ENCODE measurements at places on chromosomes 5 and 9.

DNA sequence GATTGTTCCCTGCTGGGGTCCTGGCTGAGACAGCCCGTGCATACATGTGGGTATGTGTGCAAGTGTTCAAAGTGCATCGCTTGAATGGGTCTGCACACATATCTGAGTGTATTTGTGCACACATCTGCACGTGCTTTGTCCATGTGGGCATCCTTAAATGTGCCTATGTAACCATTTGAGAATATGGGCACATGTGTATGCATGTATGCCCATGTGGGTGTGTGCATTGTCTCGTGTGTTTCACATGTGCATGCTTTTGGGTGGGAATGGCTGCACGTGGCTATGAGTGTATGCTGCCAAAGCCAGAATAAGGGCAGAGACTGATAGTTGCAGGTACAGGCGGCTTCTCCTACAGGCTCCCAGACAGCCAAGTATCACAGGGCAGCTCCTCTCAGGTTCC lies 107.3 kb downstream of the LHX2 start:
- no peak for DNase-seq

GRCh38 chr9:126697330-126697729 lies 83.6 kb downstream of the LMX1B start:
- no peak for DNase-seq

GRCh38 chr9:82130331-82131042 lies 141.9 kb downstream of the SPATA31D1 start:
- DNase-seq = no peak

DNA sequence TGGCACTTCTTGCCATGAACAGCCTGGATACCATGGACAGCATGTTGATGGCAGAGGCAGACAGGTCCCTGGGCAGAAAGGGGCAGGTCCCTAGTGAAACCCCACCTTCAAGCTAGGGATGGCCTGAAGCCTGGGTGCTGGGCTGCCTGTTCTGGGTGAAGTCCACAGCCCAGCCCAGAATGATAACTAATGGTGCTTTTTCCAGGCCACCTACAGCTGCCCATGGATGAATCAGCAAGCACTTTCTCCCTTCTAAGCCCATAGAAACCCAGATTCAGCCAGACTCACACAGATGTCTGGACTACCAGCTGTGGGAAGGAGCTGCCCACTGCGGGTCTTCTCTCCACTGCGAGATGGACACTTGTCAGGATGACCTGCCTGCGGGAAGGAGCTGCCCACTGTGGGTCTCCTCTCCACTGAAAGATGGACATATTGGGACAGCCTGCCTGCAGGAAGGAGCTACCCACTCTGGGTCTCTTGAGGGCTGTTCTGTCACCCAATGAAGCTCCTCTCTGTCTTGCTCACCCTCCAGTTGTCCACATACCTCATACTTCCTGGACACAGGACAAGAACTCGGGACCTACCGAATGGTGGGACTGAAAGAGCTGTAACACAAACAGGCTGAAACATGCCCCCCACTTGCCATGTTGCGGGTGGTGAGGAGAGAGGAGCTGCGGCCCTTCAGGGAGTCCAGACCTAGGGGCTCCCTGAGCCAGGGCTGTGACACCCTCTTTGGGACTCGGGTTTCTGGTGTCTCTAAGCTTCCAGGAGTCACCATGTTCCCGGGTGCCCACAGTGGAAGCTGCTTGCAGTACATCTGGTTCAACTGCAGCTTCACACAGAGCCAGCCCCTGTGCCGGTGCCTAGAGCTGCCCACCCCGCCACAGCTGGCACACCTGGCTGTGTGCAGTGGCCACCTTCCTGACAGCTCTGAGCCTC lies 60.7 kb upstream of the SYNPO start:
- no peak for DNase-seq

GRCh38 chr9:81113453-81114124 lies 575.8 kb downstream of the TLE1 start:
- DNase-seq = no peak

GRCh38 chr5:102229685-102230084 lies 66.4 kb downstream of the SLCO4C1 start:
- no peak for DNase-seq

DNA sequence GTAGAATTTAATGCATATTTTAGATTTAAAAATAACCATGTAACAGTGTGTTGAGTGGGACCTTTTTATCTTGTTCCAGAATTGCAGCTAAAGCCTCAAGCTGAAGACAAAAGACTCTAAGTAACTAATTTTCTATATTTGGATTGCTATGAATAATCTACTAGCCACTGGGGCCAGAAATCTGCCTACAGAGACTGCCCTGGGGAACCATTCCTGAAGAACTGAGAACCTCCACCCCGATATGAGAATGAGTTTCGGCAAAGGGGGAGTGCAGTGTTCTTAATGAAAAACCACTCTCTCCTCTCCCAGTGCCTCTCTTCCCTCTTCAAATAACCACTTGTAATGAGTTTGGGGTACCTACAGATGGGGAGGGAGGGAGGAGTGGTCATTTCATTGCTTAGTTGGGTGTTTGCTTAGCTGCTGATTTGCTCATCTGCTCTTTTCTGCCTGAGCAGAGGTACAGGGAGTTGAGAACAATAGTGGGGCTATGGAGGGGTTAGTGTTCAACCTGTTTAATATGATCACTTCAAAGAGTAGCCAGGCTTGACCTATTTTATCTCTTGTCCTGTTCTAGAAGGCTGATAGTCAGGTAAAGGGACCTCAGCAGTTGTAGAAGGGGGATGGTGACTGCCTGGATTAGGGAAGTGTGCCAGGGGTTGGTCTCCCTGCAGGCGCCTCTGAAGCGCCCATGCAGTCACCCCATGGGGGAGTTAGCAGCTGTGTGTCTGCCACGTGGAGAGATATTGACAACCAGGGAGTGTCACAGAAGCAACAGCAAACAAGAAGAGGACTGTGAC lies 47.7 kb downstream of the ATG10 start:
- DNase-seq = no peak

DNA sequence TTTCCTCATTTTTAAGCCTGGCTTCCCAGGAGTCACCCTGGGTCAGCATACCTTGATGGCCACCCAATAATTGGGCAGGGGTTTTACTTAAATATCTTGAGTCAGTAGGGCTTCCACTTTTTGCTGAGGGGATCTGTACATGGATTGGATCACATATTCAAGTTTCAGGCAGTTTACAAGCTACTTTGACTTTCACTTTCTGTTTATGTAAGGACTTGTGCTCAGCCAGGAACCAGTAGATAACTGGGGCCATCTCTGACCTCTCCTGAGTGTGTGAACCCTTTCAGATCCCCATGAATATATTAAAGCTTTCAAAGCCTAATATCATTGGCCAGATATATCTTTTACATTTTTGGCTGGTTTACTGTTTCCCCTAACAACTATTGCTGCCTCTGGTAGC lies 45.1 kb downstream of the SLCO6A1 start:
- peak; percentile 22 for DNase-seq

GRCh38 chr5:168327019-168327421 lies 35.6 kb downstream of the WWC1 start:
- DNase-seq = no peak

GRCh38 chr9:101462558-101462957 lies 27.0 kb upstream of the ALDOB start:
- no peak for DNase-seq

DNA sequence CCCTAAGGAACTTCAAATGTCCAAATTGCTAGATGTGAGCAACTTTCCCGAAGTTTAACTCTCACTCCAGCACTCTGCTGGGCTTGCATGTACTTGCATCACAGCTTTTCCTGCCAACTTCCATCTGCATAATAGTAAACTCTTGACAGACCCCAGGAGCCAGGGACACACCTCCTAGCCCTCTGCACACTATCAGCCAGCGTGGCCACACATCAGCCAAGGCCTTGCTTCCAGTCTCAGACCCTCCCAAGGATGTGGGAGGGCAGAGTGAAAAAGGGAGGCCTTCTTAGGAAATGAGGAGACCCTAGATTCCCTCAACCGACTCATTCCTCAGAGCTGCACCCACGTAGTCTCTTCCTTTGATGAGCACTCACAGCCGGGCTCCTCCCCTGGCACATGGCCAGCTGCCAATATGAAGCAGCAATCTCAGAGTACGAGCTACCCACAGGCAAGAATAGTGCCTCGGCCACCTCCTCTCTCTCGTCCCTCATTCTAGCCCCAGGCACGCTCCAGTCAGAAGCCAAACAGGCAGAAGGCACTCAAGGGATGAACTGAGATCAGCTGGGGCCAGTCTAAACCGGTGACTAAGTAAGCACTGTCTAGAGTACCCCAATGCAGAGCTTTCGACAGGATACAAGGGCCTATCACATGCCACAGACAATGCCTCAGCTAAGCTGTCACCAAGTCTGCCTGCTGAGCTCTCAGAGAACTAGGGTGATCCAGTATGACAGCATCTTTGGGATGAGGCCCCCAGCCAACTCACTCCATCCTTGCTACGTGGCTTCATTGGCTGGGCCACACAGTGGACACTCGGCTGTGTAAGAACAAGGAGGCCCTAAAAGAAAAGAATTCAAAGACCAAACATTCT lies 2.3 kb downstream of the P4HA2 start:
- no peak for DNase-seq

DNA sequence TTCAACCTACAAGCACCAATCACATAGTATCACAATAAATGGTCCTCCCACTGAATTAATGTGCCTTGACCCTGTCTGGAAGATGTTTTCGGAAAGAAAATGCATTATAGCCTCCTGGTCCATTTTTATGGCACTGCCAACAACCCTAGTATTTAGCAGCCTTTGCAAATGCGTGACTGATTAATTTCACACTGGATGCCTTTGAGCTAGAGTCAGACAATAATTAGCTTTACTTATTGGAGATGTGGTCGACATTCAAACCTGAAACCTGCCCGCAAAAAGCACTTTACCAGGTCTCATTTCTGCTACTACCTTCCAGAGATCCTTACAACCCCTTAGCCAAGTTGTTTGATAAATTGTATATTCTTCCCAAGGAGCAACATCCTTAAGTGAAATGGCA lies 119.3 kb upstream of the DPYSL3 start:
- DNase-seq = no peak

- DNase-seq = no peak
Measured at GRCh38 chr9:136174779-136175615, 29.9 kb downstream of the LHX3 start.

- DNase-seq = no peak
Measured at GRCh38 chr9:38370176-38370575, 22.3 kb upstream of the ALDH1B1 start.

- no peak for DNase-seq
Measured at GRCh38 chr5:90133941-90134340, 275.6 kb downstream of the CETN3 start.

- no peak for DNase-seq
Measured at GRCh38 chr9:110537841-110538646, 41.5 kb downstream of the SVEP1 start.

- no peak for DNase-seq
Measured at GRCh38 chr9:135968083-135968476, 6.9 kb upstream of the UBAC1 start.

- DNase-seq = no peak
Measured at GRCh38 chr5:139642891-139643871, 5.0 kb upstream of the CXXC5 start.

GRCh38 chr9:124450241-124450924 lies at the start of gene ADGRD2:
Gene ADGRD2 (plus strand): TSS chr9:124450451. CDS start chr9:124451667, 1,216 bp downstream.
- peak; percentile 47 for DNase-seq

- DNase-seq = no peak
Measured at GRCh38 chr5:32323741-32324140, 11.0 kb upstream of the MTMR12 start.

GRCh38 chr9:136007934-136008692 lies 46.9 kb upstream of the UBAC1 start:
- no peak for DNase-seq

- DNase-seq = no peak
Measured at GRCh38 chr5:112316731-112317130, 102.3 kb downstream of the EPB41L4A start.
